Stimulated activated CD8-positive, alpha-beta memory T cell treated with anti-CD3 and anti-CD28 coated beads, Interleukin-4, amount 100 ng/mL, for 24 hours (primary cell): ENCODE measurements at places on chromosomes 12 and 14.

DNA sequence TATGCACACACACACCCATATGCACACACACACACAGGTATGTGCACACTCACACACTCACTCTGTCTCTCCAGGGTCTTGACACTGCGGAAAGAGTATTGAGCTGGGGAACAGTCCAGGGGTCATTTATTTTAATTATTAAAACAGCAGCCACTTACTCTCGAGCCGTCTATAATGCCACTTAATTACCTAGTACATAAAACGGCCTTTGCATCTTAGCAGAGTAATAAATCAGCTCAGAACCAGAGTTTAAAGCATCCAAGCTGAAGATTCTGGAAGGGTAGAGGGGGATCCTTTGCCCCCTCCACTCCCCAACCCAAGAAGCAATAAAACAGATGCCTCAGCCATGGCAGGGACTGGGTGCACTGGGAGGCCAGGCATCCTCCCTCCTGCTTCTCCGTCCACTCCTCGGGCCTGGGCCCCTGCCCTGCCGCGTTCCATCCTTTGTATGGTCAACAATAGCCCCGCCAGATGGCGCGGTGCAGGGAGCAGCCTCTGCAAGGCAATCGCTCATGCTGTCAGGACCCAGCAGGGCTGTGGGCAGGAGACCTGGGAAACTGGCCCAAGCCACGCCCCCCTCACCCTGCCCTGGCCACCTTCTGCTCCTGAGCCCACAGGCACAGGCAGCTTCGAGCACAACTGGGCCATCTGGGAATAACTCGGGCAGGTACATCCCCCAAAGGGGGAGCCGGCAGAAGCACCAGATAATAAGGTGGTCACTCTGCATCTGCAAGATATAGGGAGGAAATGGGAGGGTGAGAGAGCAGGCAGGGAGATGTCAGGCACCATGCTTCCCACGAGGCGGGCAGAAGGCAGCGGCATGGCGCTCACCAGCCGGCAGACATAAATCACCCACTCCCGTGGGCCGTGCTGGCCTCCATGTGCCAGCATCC lies 40.9 kb downstream of the CCDC85C start:
- DNase-seq: no peak

DNA sequence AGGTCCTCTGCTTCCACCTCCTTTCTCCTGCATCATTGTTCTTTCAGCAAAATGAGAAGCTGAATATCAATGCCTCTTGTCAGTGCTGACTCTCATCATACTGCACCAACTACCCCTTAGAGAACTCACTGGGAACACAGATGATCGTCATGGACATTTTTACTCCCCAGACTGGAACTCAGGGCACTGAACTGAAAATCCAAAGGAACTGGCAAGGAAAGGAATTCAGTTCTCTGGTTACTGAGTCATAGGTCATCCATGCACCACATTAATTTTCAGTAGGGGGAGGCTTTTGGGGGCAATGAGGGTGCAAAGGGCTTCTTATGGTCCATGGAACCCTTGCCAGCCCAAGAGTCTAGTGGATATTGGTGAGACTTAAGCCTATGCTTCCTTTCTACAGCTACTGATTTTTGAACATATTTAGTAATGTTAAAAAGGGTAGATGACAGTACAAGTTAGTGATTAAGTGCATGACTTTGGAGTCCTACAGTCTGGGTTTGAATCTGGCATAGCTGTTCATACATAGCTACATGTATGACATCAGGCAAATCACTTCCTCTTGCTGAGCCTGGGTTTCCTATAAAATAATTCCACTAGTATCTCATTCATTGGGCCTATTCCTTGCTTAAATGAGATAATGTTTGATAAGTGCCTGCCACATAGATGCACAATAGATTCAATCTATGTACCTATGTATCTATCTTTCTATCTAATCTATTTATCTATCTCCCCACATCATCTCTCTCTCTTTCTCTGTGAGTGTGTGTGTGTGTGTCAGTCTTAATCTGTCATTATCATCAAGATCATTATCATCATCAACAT lies 29.2 kb downstream of the BBS10 start:
- DNase-seq: no peak

GRCh38 chr12:92336641-92337040 lies 191.0 kb upstream of the BTG1 start:
- no peak for DNase-seq

DNA sequence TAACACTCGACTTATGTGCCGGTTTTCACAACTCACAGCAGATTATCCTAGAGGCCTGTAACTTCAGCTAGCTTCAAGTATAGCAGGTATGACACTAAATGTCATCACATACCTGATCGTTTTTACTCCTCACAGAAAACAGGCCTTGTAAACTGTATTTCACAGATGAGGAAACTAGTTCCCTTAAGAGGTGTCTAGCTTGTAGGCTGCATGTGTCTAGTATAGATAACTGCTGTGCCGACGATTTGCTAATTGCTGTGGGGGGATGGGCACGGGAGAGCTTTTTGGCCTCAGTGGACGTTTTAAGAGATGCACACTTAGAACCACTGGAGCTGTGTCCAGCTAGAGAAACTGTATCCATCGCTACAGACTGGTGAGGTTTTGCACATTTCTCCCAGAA lies 78.8 kb downstream of the PAPOLA start:
- no peak for DNase-seq

DNA sequence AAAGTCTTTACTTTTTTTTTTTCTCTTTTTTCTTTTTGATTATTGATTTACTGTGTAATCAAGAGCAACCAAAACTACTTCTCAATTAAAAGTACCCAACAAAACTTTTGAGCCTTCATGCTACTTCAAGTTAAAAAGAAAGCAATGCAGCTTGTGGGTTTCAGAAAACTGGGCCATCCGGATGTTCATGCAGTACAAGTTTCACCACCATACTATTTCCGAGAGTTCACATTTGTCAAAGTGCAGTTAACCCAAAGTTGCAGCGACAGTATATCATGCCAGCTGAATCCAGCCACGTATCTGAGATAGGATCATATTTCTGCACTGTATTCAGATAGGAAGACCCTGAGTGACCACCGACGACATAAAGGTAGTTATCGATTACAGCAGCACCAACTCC lies 33.0 kb downstream of the KLHL28 start:
- DNase-seq: no peak
